GM03348 (cell line): ENCODE measurements at places on chromosomes 6 and 20.

DNA sequence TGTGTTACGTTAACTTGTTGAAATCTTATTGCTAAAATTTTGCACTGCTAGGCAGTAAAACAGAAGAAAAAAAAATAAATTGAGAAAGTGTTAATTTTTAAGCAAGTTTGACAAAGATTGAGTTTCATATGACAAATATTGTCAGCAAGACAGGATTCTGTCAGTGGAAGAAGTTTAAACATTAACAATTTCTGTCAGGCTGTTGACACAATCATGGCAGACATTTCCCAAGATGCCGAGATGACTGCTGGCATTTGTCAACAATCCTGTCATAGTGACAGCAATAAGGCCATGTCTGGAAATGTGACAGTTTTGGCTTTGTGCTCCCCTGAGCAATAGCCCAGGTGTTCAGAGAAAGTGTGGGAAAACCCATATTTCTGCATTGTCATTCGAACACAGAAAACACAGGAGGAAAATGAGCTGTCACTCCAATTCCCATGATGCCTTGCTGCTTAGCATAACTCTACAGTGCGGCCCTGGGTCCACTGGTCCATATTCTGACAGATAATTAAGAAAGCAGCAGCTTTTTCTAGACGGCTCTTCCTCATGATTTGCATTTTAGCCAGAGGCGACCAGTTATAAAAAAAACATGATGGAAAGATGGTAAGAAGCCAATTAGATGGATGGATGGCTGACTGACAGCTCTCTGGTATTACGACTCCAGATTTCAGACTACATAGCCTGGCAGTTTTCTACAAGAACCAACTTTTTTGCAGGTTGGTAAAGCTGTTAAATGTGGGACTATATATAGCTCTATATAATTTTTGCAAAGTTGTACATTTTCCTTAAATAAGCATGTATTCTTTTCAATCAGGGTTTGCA lies 43.6 kb upstream of the DEFB112 start:
- DNase-seq, result no peak

GRCh38 chr6:150680510-150680909 lies 80.8 kb downstream of the PLEKHG1 start:
- DNase-seq, result no peak

GRCh38 chr6:170313716-170314295 lies 7.2 kb downstream of the FAM120B start:
- DNase-seq, result no peak

DNA sequence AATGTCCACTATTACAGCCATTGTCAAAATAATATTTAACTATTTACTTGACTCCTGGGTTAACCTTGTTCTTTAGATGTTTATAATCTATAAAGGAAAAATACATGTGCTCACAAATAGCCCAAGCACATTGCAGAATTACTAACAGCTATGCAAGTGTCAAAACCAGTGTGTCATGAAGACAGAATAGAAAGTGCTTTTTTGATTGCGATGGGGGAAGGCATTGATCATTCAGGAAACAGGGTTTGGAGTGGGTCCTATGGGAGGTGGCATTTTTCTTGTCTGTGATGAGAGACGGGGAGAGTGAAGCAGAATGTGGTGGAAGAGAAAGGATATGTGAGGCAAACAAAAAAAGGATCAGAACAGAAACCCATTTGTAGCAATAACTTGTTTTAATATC lies 1.0 kb upstream of the AGPAT4 start:
- no peak for DNase-seq

DNA sequence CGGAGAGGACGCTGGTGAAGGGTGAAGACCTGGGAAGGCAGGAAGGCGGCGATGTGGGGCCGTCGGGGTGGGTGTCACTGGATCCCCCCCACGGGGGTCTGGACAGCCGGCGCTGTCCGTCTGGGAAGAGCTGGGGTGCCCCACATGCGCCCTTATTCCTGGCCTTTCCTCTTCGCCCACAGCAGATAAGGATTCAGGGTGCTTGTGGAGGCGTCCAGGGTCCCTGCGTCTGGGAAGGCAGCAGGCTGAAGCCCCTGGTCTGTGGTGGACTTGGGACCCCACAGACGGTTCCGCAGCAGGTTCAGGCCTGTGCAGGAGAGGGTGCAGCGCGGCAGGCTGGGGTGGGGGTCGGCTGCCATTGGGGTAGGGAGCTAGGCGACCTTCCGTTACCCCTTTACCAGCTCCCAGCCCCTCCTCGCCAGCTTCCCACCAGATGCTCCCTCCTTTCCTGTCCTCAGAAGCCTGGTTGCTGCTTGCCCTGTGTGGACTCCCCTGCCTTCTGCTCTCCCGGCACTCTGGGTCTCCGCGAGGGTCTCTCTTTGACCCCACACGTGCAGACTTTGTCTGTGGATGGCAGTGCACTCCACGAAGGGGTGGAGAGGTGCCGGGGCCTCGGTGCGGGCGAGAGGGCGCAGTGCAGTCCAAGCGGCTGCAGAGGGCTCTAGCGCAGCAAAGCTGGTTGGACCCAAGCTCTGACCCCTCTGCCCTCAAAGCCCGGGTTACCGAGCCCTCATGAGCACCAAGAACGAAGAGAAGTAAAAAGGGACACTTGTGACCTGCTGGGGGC lies 2.1 kb upstream of the GATA5 start:
- DNase-seq, result no peak

DNA sequence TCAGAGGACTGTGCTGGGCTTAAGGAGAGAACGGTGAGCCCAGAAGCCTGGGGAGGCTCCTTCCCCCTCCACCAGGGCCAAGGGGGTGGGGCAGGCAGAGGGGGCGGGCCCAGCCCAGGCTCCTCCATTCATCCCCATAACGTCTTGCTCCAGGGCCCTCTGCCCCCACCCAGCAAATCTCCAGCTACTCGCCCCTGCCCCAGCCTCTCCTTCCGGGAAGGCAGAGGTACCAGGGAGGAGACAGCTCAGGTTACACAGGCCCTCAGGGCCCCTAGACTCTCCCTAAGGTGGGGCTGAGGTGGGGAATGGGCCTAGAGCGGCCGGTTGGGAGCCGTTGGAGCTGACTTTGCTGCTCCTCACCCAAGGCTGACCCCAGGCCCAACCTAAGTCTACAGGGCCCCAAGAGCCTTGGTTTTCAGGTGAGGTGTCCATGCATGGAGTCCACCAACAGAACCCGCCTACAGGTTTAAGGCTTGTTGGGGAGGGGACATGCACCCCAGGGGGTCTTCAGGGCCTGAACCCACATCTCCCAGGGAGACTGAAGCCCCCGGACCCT lies 1.2 kb downstream of the LAMA5 start:
- no peak for DNase-seq

- no peak for DNase-seq
Observed at GRCh38 chr6:47029865-47030561, 12.1 kb downstream of the ADGRF1 start.
